Renal cortical epithelial cell (primary cell): ENCODE measurements at places on chromosomes 11 and 22. TPM values are rescaled to one million over a fixed set of nuclear protein-coding genes. Genes with fewer than 3 reads are reported as not detected.
A peak's percentile ranks its signal among the peaks of the same experiment; 100 is the strongest.

DNA sequence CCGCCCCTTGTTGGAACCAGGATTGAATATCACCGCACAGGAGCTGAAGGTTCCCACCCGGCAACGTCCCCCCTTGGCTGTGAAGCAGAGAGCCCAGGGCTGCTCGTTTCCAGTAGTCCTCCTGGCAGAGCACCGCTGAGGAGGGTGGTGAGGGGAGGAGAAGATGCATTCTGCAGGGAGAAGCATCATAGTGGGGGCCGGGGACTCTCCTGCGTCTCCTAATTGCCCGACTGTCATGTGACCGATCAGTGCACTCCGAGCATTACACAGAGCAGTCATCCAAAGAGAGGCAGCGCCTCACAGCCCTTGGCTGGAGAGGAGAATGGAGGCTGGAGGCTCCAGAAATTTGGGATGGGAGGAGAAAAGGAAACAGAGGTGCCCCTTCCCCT is 85.0 kb upstream of the SEPTIN5 start:
- DNase-seq = no peak

DNA sequence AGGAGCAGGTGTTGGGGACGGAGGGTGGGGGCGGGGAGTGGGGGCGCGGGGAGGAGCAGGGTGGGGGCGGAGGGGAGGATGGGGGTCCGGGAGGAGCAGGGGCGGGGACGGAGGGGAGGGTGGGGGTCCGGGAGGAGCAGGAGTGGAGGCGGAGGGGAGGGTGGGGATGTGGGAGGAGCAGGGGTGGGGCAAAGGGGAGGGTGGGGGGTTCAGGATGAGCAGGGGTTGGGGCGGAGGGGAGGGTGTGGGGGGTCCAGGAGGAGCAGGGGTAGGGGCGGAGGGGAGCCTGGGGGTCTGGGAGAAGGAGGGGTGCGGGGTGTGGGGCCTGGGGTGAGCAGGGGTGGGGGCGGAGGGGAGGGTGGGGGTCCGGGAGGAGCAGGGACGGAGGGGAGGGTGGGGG is 17.1 kb downstream of the CRELD2 start:
- no peak for DNase-seq

GRCh38 chr11:14417617-14418374 is 58.8 kb upstream of the RRAS2 start:
- no peak for DNase-seq

DNA sequence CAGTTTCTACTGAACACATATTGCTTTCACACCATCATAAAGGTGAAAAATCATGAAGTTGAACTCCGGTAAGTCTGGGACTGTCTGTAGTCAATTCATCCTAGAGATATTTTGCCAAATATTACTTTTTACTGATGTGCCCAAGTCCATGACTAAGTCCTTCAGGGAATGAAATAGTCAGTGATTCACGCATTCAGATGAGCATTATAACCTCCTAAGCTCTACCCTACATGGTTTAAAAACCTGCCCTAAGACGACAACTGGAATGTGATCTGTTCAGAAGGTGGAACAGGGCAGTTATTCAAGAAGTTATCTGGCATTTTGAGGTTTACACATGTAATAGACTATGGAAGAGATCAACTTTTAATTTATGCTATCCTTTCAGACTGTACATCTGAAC is 125.6 kb downstream of the TRPC6 start:
- peak; percentile 18 for DNase-seq

GRCh38 chr11:107819361-107820014 is 39.1 kb downstream of the SLC35F2 start:
- peak; percentile 46 for DNase-seq

- peak; percentile 28 for DNase-seq
Observed at GRCh38 chr11:32884770-32885384, 7.7 kb upstream of the QSER1 start.

DNA sequence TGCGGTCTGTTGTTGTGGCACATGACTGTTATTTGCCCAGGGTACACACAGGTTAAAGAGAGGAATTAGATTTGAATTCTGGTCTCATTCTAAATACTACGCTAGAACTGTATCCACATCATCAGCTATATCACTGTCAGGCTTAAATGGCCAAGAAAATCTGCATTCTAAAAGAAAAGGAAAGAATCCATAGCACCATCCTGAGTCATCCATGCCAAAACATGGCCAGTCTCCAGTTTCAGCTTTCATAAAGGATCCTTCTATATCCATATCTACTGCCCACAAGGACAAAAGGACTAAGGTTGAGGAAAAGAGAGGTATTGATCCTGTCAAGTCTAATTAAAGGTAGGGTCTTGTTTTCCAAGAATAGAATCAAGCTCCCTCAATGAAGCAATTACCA is 73.6 kb upstream of the GDPD4 start:
- no peak for DNase-seq

- no peak for DNase-seq
Observed at GRCh38 chr11:61670626-61671025, 9.6 kb upstream of the DAGLA start.

DNA sequence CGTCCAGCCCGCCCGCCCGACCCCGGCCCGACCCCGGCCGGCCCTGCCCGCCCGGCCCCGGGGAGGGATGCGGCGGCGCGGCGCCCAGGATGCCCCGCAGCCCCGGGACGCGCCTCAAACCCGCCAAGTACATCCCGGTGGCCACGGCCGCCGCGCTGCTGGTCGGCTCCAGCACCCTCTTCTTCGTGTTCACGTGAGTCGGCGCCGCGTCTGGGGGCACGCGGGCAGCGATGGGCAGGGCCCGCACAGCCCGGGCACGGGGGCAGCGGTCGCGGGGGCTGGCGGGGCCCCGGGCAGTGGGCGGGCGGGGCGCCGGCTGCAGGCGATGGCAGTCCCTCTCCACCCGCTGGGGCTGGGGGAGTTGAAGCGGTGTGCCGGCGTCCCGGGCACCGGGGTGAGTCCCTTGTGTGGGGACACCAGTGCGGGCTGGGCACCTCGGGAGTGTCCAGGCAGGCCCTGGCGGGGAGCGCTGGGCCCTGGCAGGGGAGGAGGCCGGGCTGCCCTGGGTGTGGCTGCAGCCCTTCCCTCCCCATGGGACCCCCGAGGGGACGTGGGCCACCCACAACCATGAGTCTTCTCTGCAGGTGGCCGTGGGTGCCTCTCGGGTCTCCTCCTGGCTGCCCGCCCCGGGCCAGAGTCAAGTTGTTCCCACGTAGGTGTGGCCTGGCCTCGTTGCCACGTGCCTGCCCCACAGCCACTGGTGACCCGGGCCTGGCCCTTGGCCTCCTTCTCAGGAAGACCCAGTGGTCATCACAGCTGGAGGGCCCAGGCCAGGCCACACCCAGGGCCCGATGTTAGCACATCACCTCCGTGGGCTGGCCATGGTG is 468 bp downstream of the ZDHHC8 start:
- no peak for DNase-seq

DNA sequence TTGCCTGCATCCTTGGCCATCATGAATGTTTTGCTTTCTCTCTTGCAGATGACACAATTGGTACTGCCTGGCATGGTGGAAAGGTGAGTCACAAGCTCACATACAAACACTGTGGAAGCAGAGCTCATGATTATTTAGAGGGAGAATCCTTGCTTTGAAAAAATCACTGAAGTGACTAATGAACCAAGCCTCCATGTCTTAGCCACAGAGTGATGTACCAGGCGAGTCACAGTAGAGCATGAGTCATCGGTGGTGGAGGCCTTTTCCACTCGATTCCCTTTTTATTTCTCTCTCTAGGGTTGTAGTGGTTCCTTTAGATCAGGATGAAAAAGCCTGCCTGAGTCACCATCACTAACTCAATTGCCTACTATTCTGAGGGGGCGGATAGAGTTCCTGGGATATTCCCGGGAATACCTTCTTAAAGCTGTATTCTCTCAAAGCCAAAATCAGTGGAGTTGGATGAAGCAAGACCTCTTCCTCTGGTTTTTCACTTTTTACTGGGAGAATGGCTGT is 49.6 kb upstream of the ALKBH3 start:
- DNase-seq = peak; percentile 100

GRCh38 chr11:111209543-111210355 is 35.8 kb upstream of the POU2AF2 start:
- DNase-seq = no peak

GRCh38 chr22:24190159-24190540 is 8.9 kb downstream of the SUSD2 start:
- no peak for DNase-seq

DNA sequence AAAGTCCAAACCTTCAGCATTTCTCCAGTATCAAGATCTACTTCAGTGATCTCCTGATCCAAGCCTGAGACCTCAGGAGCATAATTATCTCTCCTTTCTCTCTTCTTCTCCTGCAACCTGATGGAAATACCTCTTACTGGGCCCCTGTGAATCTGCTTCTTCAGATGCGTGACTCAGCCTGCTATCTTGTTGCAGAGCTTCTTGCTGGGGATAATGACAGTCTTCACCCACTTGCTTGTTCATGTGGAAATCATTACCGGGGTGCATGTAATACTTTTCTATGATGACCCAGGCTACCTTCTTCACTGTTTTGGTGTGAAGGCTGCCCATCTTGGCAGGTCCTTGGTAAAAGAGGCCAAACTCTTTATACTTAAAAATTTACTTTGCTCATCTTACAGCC is 140.0 kb upstream of the POU2AF2 start:
- DNase-seq = no peak

SGSM1 gene
- not detected in 2 replicates for total RNA-seq

SLC6A5 gene
- total RNA-seq = not detected in 2 replicates

GLYAT gene
- total RNA-seq = 3.6 TPM in 1 of 2 replicates, not detected in the other

ANKK1 gene
- 0.15 TPM in 1 of 2 replicates, not detected in the other for total RNA-seq
